Placental pericyte (primary cell): ENCODE measurements at places on chromosomes 2 and 18. TPM values are rescaled to one million over a fixed set of nuclear protein-coding genes. Genes with fewer than 3 reads are reported as not detected.

Gene KCNF1
- not detected in 2 replicates for total RNA-seq

Gene PTH2R
- under 0.01 and 1.0 TPM in 2 replicates for total RNA-seq

Gene DSC2
- total RNA-seq: under 0.01 TPM in 1 of 2 replicates, not detected in the other

Gene ERICH2
- total RNA-seq: not detected in 2 replicates

Gene REG1B
- not detected in 2 replicates for total RNA-seq

Gene MRPS5
- total RNA-seq: 33.5 and 37.0 TPM in 2 replicates

Gene FOXI3
- not detected in 2 replicates for total RNA-seq

Gene HAAO
- 0.14 and 0.66 TPM in 2 replicates for total RNA-seq

Gene ANO7
- 0.22 and 1.7 TPM in 2 replicates for total RNA-seq

Gene MAPK4
- not detected in 2 replicates for total RNA-seq
